ENCODE measurements at places on chromosomes 3 and 15.

DNA sequence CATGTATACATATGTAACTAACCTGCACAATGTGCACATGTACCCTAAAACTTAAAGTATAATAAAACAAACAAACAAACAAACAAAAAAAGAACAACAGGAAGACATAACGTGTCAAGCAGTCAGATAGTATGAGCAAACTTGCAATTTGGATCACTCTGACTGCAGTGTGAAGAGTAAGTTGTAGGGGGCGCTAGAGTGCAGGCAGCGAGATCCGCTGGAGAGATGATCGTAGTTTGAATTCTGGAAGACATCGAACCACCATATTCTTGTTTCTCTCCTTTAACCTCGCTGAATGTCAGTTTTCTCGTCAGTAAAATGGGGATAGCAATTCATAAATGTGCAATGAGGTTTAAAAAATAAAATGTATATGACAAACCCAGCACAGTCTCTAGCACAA lies 165.2 kb upstream of the LMCD1 start:
- DNase-seq, result no peak

DNA sequence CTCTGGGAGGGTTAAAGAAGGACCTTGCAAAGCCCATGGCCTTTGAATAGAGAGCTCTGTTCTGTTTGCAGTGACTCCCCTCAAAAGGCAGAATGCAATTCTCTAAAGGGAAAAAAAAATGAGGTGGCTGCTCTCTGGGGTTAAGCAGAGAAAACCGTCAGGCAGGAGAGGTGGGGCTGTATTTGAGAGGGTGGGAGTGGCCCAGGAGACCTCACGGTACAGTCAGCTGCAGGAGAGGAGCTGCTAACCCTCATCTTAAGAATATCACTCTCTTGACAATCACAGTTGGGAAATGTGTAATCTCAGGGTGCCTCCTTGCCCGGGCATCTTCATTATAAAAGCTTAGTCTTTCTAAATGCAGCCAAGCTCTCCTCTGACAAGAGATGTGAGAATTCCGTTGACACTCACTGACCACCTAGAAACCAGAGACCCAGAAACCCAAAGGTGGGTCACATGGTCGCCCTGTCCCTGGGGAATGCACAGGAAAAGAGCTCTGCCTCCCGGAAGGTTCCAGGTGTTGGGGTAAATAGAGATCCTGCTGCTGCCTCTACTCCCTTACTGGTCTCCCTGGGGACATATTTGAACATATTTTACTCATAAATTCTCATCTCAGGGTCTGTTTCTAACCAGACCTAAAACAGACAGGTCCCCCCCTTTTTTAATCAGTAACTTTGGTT lies 159.1 kb upstream of the CTDSPL start:
- no peak for DNase-seq

DNA sequence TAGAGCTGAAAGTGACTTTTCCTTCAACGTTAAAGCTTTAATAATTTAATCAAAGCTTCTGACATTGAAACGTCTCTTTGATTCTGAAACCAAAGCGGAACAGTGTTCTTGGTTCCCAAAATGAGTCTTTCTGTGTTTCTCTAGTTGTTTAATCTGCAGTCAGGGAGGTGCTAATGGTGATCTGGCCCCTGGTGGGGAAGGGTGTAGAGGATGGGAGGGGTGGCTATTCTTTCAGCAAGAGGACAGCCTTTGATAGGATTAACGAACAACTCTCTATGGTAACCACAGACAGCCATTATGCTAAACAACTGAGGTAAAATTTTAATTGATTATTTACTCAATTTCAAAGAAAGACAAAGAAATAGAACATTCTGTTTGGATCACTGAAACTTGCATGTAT lies 79.9 kb upstream of the CADPS start:
- no peak for DNase-seq

GRCh38 chr3:12638105-12638504 lies 25.8 kb downstream of the RAF1 start:
- DNase-seq, result no peak

- no peak for DNase-seq
Measured at GRCh38 chr3:196128172-196128843, 46.4 kb upstream of the TFRC start.

GRCh38 chr3:143222981-143223380 lies 103.4 kb downstream of the CHST2 start:
- no peak for DNase-seq

- no peak for DNase-seq
Measured at GRCh38 chr3:42106646-42107045, 15.5 kb downstream of the TRAK1 start.

- no peak for DNase-seq
Measured at GRCh38 chr15:60661080-60661645, 182.2 kb upstream of the ICE2 start.

GRCh38 chr3:197019021-197019420 lies 10.6 kb downstream of the MELTF start:
- no peak for DNase-seq

GRCh38 chr3:172089250-172089649 lies 49.9 kb downstream of the FNDC3B start:
- peak; percentile 33 for DNase-seq

DNA sequence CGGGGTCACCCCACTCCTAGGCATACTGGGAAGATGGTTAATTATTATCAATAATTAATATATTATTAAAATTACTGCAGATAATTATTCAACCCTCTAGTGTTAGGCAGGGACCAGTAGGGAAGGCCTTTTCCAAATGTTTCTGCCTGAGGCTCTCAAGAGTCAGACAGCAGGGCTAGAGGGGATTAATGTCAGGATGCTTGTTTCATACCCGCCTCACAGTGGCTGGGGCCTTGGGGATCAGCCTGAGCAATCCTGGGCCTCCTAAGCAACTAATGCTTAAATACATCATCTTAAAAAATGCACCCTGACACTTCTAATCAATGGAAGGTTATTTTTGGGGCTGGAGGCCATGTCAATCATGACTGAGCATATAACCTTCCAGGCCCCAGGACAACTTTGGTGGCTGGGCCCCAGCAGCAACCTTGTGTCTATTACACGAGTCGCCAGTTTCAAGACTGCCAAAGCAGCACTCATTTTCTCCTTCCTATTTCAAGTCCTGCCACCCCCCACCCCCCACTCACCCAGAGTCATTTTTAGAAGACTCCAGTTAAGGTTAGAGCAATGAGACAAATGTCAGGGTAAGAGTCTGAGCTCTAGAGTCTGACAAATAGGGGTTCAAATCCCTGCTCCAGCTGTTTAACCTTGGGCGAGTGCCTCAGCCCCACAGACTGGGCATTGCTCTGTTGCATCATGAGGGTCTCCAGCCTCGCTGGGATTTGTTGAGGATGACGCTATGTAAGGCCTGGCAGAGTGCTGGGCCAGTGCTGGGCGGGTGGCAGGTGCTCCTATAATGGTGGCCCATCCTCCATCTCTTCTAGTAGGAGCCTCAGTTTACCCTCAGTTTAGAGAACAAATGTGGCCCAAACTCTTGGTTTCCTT lies 6.1 kb downstream of the AMOTL2 start:
- DNase-seq, result no peak

- DNase-seq, result no peak
Measured at GRCh38 chr15:86256628-86257027, 177.0 kb downstream of the AGBL1 start.

DNA sequence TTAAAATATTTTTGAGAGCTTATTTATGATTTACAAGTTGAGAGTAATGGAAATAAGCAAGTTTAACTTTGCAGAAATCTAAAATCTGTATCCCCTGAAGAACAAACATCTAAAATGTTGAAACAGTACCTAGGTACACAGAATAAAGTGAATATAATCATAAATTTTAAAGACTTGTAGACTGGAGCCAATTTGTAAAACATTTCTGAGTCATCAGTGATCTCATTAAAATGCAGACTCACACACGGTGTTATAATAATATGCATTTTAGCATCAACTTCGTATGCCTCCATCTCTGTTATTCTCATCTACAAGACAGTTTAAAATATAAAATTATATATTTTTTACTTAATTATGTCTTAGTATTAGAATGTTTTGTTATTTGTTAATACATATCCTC lies 399.5 kb upstream of the GOLIM4 start:
- no peak for DNase-seq

GRCh38 chr15:70171256-70171886 lies 73.7 kb upstream of the TLE3 start:
- DNase-seq, result no peak
